Stimulated activated CD4-positive, alpha-beta T cell treated with anti-CD3 and anti-CD28 coated beads, Interleukin-15, amount 100 ng/mL, for 1 hour (primary cell): ENCODE measurements at places on chromosomes 1 and 21.

DNA sequence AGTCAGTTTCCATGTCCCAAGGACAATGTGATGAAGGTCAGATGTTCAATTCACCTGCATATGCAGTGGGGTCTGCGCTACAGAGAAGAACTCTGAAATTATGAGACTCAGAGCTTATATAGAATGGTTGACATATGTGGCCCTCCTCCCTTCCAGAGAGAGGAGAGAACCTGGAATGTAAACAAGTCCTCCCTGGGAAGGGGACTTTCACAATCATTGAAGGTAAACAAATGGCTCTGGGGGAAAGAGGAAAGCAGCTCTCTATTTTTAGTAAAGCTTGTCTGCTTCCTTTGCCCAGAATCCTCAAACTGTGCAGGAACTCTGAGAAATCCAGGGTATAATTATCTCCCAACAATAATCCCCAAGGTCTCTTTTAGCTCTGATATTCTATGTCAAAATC, 9.8 kb downstream of the OVGP1 start:
- no peak for DNase-seq

DNA sequence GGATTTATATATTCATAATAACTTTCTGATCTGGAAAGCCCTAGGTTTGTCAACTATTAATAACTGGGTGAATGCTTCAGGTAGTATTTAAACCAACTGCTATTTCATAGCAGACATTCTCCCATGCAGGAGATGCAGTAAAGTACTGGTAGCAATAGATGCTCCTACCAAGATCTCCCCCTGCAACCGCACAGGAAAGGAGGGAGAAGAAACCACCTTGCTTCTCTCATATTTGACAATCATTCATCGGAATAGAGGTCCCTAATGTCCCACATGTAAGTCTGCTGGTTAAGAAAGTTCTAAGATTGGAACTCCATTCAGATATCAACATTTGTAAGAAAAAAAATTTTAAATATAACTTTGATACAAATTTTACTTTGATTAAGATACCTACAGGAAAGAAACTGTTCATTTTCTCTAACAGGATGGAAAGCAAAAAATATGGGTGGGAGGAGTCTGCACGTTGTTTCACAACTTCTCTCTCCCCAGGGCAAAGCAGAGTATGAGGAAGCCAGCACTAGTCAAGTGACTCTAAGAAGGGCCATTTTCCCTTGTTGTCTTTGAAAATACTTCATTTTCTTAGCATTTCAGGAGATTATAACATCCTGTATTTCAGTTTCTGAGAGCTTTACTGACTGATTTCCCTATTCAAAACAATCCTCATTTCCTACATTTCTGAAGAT, at the start of gene PYHIN1:
Gene PYHIN1 (plus strand): TSS at position 498 of the 683 bp plus-strand sequence. CDS start 5,359 bp downstream, outside the sequence.
- no peak for DNase-seq

- no peak for DNase-seq
Observed at GRCh38 chr1:18282851-18283600, 175.4 kb downstream of the IGSF21 start.

DNA sequence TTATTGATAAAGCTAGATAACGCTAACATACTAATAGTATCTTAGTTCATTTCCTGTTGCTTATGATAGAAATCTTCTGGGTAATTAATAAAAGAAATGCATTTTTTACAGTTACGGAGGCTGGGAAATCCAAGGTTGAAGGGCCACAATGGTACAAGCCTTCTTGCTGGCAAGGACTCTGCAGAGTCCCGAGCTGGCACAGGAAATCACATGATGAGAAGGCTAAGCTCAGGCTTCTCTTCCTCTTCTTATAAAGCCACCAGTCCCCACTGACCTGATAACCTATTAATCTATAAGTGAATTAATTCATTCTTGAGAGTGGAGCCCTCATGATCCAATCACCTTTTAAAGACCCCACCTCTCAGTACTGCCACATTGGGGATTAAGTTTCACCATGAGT, 82.6 kb downstream of the GPR161 start:
- no peak for DNase-seq

- DNase-seq = no peak
Observed at GRCh38 chr1:56191369-56191768, 388.0 kb downstream of the PLPP3 start.

GRCh38 chr1:55323760-55324159, 108.6 kb upstream of the USP24 start:
- no peak for DNase-seq

GRCh38 chr1:19365721-19366120, 53.6 kb downstream of the SLC66A1 start:
- no peak for DNase-seq

DNA sequence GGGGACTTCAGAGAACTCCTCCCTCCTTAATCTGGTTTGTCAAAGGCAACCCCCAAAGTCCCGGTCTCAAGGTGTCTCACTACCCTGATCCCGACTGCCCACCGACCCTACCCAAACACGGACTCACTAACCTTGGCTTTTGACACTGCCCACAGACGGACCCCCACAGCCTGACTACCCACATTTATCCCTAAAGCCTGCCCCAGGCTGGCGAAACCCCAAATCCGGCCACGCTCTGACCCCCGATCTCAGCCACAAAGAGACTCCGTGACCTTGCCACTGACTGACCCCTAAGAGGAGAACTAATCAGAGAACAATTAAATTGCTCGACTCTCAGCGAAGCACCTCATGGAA, 5.2 kb downstream of the ID3 start:
- no peak for DNase-seq

DNA sequence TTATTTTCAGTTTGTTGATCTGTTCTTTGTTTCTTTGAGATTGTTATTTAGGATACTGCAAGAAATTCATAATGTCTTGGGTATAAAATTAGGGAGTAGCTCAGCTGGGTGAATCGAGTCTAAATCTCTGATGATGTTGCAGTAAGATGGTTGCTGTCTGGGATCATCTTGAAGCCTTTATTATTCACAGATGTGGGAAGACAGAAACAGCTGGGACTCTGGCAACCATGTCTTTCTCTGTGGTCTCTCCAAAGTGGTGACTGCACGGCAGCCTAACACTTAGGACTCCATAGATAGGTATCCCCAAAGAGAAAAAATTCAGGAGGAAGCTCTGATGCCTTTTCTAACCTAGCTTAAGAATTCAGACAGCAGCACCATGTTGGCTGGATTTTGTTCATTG, 52.7 kb downstream of the RAP1A start:
- DNase-seq = no peak

DNA sequence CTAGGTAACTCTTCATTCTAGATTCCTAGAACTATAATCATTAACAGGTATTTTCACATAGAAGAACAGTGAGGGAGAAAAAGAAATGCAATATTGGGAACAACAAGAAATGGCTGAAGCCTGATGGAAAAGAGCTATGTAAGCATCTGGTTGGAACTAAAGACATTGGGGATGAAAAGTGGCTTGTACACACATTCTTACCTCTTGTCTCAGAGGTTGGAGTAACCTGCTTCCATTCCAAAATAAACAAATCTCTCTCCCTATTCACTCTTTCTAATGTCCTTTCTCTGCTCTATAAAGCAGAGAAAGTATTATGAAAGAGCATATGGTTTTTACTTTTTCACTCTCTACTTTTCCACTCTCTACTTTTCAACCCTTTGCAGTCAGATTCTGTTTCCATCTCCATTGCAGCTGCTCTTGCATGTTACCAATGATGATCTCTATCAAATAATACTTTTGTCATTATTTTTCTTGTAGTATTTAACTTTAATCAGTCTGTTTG, 37.5 kb downstream of the CMPK1 start:
- no peak for DNase-seq

- no peak for DNase-seq
Observed at GRCh38 chr1:22772014-22772413, 61.4 kb downstream of the EPHB2 start.

DNA sequence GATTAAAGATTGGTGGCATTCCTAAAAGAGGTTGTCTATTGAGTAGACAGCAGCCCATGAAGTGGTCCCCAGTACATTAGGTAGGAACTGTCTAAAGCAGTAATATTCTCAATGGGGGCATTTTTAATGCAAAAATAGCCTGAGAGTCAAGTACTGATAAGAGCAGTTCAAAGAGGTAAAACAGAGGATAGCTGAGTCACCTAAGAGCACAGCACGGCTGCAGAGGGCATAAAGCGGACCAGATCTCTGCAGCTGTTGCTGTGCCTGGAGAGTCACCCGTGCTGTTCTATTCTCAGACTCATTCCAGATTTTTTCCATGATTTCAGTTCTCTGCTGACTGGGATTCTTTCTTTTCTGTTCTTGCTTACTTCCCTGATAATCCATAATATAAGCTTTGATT, 313.2 kb downstream of the OLFM3 start:
- no peak for DNase-seq

GRCh38 chr1:35524106-35524505, 33.1 kb downstream of the KIAA0319L start:
- DNase-seq = no peak

- DNase-seq = no peak
Observed at GRCh38 chr1:165834229-165834628, 6.8 kb downstream of the UCK2 start.

DNA sequence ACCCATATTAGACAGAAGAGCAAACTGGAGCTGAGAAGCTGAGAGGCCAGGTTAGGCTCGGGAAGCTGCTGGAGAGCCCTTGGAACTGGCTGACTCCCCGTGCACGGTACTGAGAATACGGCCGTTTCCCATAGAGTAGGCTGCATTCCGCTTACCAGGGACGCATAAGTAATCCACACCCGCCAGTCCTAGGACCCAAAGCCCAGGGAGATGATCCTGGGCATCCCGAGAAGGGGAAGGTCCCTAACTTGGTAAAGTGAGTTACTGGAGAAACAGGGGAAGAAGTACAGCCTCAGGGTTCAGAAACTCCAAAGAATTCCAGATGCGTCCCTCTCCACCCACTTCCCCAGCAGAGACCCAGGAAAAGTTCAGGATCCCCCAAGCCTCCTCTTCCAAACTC, 1.3 kb downstream of the LRRC38 start:
- no peak for DNase-seq

GRCh38 chr1:167518331-167518700, at the start of gene CD247:
Gene CD247 (minus strand): TSS chr1:167518529. CDS start chr1:167518465, 64 bp downstream.
- DNase-seq = peak; percentile 36

- no peak for DNase-seq
Observed at GRCh38 chr1:149993764-149994163, 16.8 kb downstream of the OTUD7B start.

GRCh38 chr21:43917515-43918384, 52.7 kb downstream of the AGPAT3 start:
- DNase-seq = no peak

GRCh38 chr1:214418391-214418790, 133.0 kb downstream of the PTPN14 start:
- no peak for DNase-seq

GRCh38 chr1:217528271-217528670, 102.6 kb downstream of the GPATCH2 start:
- no peak for DNase-seq

DNA sequence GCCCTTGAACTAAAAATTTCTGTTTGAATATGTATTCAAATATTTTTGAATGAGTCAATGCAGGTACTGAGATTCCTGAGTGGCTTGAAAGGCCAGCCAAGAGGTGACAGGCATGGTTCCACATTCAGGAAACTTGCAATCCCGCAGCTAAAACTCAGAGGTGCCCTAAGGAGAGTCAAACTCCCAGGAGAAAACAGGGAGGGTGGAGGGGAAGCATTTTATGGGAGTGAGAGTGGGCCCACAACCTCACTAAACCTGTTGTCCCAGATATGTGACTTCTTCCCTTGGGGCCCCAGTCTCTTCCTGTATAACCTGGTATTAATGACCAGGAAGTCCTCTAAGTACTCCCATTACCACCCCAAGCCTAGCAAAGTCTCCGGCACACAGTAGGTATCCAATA, 189.6 kb downstream of the PLPP3 start:
- DNase-seq = no peak

GRCh38 chr1:89757532-89757931, 63.3 kb upstream of the LRRC8D start:
- no peak for DNase-seq
